ENCODE measurements at places on chromosomes 5 and 9. TPM values are rescaled to one million over a fixed set of nuclear protein-coding genes. Genes with fewer than 3 reads are reported as not detected.

NXNL2 gene
- total RNA-seq: not detected

DNA sequence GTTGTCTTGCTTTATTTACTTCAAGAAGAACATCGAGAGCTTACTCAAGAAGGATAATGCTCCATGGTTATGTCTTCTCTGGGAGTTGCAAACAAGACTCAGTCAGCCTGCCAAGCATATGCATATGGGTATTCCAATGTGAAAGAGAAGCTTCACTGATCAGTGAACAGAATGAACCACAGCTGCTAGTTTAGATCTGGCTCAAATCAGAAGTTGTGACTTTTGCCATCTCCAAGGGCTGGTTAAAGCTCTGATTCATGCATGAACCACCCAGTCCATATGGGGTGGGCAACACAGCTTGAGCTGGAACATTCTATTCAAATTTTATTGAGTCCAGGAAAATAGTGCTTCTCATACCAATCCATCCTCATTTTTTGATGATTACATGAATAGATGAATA, 50.0 kb downstream of the ATPSCKMT start:
- no peak for DNase-seq

DNA sequence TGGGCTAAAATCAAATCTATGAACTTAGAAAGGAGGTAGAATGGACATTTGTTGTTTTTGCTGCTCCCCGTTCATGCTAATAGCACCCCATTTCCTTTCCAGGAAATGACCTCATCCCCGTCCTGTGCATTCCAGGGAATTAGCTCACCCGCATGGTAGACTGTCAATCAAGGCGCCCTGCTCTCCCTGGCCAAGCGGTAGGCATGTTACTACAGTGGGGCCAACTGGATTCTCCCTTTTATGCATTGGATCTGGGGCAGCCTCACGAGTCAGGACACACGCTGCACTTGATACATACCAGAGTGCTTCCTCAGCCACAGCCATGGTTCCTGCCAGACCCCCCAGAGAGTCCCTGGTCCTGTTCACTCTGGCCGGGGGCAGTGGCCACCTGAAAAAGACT, 111.0 kb upstream of the PTCH1 start:
- DNase-seq: no peak

DNA sequence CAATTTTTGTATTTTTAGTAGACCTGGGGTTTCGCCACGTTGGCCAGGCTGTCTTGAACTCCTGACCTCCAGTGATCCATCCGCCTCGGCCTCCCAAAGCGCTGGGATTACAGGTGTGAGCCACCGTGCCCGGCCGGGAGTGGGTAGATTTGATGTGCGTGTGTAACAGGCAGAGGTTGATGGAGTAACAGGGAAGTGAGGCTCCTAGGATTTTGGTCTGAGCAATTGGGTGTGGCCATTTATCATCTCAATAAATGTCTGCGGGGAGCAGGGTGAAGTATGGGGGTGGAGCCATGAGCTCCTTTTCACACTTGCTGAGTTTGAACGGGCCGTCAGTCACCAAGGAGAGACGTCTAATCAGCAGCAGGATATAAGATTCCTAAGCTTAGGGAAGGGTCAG, 1.2 kb upstream of the REXO4 start:
- DNase-seq: no peak

GRCh38 chr5:95881833-95882232, 59.3 kb upstream of the GLRX start:
- no peak for DNase-seq

CDH6 gene
- 2.2 TPM for total RNA-seq

GRCh38 chr5:89065919-89066318, 182.9 kb upstream of the MEF2C start:
- no peak for DNase-seq

DNA sequence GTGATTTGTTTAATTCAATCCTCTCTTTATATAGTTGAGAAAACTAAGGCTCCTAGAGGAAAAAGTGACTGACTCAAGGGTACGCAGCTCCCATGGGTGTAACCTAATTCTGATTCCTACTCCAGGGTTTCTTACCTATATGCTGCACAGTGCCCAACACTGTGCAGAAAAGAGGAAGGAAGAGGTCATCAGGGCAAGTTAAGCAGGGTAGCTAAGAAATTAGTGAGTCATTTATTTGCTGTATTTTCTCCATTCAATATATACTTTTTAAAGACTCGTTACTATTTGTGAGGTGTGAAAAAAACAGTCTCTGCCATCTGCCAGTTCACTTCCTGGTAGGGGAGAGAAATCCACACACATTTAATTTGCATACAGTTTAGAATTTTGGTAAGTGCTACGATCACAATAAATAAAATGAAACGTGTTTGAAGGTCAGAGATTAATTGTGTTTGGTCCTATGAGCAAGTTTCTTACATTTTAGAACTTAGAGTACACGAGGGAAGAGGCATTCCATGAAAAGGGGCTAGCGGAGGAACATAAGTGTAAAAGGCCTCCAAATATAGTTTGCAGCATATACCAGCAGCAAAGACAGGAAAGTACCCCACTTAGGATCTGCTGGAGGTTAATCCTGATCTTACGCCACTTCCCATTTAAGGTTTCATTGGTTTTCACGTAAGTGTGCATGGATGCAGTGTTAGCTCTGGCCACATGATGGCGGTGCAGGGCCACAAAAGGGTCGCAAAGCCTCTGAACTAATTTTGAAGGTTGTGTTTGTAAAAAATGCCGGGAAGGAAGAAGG, 59.9 kb upstream of the TLR4 start:
- peak; percentile 72 for DNase-seq

- DNase-seq: no peak
Observed at GRCh38 chr5:139243425-139243970, 45.3 kb upstream of the SIL1 start.

GRCh38 chr9:35842795-35843194, 13.8 kb downstream of the TMEM8B start:
- no peak for DNase-seq

DNA sequence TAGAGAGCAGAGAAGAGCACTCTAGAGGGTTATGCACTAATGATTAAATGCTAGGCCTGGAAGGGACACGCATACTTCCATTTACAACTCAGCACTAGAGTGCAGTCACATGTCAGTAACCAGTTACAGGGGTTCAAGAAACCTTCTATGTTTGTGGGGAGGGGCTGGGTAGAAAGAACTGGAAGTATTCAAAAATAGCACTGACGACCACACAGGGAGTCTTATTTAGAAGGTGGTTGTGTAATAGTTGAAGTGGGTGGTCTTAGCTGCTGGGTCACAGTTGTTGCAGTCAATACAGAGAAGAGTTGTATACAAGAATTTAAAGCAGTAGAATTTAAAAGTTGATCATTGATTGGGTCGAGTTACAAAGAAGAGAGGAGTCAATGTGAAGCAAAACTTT, 15.4 kb downstream of the AOPEP start:
- DNase-seq: no peak

CCDC180 gene
- 1.9 TPM for total RNA-seq

DNA sequence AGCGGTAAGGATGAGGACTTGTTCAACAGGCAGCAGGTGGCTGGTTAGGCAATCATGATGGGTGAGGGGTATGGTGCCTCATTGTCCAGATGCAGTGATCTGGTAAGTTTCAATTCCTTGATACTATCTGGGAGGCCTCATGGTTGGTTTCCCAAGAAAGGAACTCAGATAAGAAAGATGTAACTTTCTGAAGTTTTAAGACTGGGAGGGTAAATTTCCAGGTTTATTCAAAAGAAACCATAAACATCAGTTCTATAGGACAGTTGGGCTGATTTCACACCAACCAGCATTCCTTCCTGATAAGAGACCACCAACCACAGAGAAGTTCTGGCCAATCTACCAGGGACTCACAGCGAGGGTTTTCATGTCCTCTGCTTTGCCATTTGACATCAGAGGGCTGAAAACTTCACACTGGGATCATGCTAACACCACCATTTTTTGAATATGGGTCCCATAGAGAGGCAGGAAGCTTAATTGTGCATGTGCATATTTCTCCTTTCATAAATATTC, 773 bp upstream of the AGGF1 start:
- no peak for DNase-seq

DNA sequence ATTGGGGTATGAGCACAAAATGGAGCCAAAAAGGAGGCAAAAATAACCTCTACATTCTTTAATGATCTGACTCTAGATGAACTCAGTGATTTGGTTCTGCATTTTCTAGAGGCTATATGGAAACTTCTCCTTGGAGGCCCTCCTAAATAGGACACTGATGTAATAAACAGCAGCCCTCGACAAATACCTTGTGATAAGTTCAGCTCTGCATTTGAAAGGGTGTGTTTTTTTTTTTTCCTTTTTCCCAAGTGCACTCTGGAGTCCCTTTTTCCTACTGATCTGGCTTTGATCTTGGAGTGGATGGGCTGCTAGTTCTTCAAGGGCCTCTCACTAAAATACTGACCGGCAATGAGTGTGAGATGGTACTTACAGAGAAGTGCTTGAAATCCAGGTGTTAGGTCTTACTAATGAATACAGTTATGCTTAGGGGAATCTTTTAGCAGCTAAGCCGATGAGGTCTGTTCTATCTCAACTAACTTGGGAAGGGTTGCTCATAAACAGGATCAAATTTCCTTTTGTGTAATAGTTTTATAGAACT, 161.7 kb downstream of the MAST4 start:
- DNase-seq: no peak

GRCh38 chr9:99103901-99104458, 933 bp upstream of the TGFBR1 start:
- peak; percentile 31 for DNase-seq

- DNase-seq: peak; percentile 72
Observed at GRCh38 chr9:136902259-136902821, 16.0 kb downstream of the TRAF2 start.

DNA sequence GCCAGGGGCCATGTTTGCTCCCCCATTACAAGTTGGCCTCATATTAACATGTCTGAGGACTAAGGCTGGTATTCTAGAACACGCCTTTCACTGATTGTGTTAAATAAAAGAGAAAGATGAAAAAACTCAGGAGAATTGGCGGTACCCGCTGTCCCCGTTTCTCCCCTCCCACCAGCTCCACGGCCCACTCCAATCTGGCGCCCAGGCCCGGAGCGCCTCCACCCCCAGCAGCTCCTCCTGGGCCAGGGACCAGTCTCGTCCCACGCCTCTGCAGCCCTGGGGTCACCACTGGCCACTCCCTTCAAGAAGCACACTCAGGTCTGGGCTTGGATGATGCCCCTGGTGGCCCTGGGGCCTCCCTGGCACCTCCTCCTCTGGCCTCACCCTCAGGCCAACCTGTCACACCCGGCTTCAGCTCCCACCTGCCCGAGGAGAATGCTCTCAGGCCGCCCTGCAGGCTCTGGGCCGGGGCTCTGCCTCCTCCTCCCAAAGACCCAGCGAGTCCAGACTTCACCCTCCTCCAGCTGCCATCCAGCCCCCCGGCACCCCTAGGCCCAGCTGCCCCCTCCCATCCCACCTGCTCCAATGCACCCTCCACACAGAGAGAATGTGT, 133.0 kb upstream of the PPP1R26 start:
- peak; percentile 6 for DNase-seq

DNA sequence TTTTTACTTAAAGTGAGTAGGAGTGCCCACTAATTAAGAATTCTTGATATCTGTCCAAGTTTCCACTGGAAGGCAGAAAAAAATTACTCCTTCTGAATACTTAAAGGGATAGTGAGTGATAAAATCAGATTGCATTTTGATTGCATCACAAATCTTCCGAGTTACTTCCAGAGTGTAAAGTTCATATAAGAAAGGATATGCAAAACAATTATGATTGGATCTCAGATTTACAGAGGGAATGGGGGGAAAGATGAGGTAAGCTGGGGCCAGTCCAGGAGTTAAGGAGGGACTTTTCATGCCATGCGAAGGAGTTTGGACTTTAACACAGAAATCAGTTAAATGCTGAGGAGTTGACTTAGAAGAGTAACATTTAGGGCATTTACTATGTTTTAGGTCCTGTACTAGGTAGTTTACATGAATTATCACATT, 9.3 kb upstream of the RNF145 start:
- DNase-seq: no peak

GRCh38 chr9:6959270-6960000, 201.7 kb downstream of the KDM4C start:
- no peak for DNase-seq

- no peak for DNase-seq
Observed at GRCh38 chr9:88379352-88379751, 8.9 kb upstream of the SPIN1 start.

CNTFR gene
- total RNA-seq: 21.3 TPM
